ENCODE measurements at places on chromosomes 12 and 14.

GRCh38 chr12:124352839-124353238 is 57.9 kb downstream of the RFLNA start:
- DNase-seq = peak; percentile 90

DNA sequence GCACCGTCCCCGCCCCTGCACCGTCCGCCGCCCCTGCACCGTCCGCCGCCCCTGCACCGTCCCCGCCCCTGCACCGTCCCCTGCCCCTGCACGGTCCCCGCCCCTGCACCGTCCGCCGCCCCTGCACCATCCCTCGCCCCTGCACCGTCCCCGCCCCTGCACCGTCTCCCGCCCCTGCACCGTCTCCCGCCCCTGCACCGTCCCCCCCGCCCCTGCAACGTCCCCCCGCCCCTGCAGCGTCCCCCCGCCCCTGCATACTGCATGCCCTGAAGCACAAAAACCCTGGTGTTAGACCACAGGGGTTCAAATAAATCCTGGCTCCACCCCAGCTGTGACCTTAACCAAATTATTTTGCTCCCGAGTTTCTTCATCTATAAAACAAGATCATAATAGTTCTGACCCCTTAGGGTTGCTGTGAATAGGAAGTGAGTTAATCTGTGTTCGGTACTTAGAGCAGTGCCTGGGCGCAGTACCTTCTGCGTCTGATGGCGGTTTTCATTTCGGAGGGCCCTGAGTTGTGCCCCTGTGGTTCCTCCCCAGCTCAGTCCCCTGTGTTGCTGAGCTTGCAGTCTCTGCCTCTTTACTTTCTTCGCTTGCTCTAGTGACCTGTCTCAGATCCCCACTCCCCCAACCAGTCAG is 38.1 kb downstream of the ESRRB start:
- DNase-seq = no peak

DNA sequence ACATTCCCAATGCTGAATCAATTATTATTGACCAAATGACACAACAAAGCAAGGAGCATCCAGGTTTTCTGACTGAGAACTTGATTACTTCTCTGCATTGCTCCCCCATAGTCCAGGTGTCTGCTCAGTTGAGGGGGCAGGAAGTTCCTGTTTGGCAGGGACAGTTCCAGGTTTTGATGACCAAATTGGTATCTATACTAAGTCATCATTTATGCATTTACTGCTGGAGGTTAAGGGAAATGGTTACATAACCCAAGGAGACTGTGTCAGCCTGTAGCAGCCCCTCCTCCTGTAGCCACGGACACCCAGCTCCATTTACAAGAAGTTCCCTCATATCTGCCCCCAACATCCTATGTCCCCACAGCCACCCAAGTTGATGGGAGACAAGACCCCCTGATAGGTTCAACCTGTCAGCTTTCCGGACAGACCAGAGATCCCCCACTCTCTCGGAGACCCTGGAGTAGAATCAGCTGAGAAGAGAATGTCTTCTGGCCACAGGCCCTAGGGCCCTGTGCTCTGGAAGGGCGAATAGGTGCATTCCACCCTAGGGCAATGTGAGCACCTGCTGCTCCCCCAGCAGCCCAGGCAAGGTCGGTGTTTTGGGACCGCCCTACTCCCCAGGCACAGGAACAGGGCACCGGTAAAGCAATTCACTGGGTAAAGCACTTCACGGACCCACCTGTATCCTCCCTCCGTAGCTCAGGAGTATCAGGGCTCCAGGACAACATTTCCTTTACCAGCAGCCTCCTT is 23.6 kb downstream of the IRF2BPL start:
- no peak for DNase-seq

GRCh38 chr12:14273913-14274311 is 91.6 kb upstream of the ATF7IP start:
- no peak for DNase-seq

GRCh38 chr12:105382771-105383622 is 52.5 kb downstream of the C12orf75 start:
- peak; percentile 84 for DNase-seq

GRCh38 chr12:64568298-64568697 is 42.0 kb upstream of the RASSF3 start:
- DNase-seq = peak; percentile 56

- no peak for DNase-seq
Observed at GRCh38 chr12:124629789-124630480, 62.5 kb upstream of the NCOR2 start.

Data from hematopoietic multipotent progenitor cell treated with erythropoietin and hydrocortisone succinate and interleukin-3 and kit ligand, for 4 days (in vitro differentiated cells).